Foreskin fibroblast (primary cell): ENCODE measurements at places on chromosomes 12 and 14.

GRCh38 chr14:81408595-81408994 is 8.5 kb upstream of the STON2 start:
- DNase-seq: no peak

DNA sequence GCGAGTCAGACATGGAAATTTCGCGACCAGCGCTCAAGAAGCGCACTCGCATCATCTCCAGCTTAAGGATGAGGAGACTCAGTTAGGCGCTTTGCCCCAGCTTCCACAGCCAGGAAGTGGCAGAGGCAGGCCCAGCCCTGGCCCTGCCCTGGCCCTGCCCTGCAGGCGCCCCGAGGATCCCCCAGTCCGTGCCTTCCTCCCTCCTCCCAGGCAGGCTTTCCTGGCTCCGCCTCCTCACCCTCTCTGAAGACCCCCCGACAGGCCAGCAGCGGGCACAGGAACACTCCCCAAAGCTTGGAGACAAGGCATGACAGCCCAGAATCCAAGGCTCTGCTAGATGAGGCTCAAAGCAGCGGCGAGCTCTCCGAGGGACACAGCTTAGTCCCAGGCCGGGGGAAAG is 25.1 kb downstream of the UBR7 start:
- DNase-seq: no peak

DNA sequence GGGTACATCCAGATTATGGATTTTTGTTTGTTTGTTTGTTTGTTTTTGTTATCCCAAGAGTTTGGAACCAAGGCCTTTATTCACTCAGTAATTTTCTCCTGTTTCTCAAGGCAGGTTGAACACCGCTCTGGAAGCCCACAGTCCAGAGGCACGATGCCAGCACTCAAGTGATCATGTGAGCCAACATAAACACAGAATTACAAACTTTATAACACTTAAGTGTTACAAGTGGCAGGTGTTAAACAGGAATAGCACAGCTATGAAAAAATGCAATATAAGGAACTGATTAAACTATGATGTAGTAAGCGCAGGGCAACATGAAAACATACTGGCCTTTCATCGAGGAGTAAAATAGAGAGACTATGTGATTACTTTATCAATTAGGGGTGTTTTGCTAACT is 1885.8 kb upstream of the SEL1L start:
- DNase-seq: no peak

DNA sequence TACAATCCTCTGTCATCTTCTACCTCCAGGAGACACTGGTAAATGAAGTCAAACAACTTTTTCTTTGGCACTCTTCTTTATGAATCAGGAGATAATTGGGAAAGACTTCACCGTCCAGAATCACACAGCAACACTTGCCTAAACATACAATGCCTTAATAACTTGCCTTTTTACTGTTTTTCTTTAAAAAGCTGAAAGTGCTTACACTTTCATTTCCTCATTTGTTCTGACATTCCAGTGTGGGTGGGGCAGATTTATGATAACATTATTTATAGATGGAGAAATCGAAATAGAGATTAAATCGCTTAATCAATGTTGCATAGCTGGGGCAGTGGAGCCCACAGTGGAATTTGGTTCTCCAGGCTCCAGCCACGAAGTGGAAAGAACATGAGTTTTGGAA is 2.8 kb upstream of the FRS2 start:
- DNase-seq: no peak

DNA sequence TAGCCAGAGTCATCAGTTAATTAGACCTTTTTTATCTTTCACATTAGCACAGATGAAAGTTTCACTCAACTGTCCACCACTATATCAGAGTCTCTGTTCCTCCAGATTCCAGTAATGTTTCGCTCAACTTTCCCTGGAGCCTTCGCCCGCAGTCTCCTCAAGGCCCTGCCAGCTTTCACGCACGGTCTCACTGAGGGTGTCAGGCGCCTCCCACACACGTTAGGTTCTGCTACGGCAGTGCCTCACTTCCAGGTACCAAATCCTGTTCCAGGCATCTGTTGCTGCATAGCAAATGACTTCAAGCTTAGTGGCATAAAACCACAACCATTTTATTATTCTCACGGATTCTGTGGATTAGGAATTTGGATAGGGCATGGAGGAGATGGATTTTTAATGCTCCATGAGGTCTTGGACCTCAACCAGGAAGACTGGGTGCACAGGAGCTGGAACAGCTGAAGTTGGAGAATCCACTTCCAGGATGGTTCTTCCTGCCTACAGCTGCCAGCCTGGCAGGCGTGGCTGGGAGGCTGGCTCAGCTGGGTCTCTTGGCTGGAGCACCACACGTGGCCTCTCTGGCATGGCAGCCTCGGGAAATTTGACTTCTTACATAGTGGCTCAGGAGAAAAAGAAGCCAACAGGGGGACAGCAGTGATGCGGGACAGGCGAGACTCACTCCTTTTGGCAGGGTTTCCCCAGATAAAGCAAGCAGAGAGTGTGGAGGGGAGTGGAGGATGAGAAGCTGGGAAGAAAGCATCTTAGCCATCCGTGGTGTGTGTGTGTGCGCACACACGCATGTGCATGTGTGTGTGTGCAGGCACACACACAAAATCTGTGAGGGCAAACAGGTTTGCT is 21.3 kb upstream of the BCDIN3D start:
- DNase-seq: no peak

DNA sequence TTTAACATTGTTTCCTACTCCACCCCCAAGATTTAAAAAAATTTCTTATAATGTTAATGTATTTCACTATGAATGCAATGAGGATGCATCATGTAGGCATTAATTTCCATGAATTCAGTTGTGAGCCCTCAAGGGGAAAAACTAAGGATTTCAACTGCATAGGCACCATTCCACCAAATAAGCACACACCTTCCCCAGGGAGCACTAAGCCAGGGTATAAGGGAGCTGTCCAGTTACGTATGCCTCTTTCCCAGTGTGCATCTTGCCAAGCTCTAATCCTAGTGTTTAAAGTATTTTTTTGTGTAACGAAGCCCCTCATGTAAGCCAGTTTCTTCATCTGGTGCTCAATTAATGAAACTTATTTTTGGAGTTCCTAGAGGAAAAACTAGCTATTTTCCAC is 6.6 kb downstream of the FERMT2 start:
- DNase-seq: no peak

DNA sequence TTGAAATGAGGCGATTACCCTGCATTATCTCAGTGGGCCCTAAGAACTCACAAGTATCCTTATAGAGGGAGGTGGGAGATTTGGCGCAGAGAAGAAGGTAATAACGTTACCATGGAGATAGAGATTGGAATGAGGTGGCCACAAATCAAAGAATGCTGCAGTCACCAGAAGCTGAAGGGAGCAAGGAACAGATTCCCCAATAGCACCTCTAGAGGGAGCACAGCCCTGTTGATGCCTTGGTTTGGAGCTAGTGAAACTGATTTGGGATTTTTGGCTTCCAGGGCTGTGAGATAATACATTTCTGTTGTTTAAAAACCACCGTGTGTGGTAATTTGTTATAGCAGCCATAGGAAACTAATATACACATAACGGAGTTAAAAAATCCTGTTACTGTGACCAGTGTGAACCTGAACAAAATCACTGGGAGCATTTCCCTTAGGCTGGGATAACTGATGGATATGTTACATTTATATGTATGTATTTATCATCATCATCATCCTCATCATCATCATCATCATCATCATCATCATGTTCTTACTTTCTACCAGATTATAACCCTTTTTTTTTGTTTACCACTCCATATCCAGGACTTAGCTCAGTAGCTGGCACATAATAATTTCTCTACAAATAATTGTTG is 100.3 kb downstream of the LIN7A start:
- DNase-seq: peak; percentile 88

- DNase-seq: no peak
Measured at GRCh38 chr14:61568572-61569011, 126.7 kb upstream of the HIF1A start.

DNA sequence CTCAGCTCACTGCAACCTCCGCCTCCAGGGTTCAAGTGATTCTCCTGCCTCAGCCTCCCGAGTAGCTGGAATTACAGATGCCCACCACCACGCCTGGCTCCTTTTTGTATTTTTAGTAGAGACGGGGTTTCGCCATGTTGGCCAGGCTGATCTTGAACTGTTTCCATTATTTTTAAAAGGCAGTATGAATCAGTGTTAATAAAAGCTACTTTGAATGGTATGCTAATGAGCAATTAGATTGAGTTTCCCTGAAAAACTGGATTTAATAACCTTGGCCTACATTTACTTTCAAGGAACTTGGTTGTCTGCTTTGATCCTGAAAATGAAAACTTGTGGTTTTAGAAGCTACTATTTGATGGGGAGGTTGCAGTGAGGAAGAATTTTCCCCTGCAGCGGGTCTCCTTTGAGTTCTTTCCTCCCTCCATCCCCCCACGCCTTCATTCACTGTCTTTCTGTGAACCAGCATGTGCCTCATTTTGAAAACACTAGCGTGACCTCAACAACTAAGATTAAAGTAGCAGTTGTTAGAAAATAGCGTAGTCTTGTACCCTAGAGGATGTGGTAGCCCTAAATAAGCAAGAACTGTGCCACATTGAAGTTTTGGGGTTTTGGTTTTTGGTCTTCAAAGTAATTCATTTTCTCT is 17.8 kb upstream of the RPS6KA5 start:
- DNase-seq: no peak

GRCh38 chr12:1279050-1279449 is 288.0 kb downstream of the ERC1 start:
- DNase-seq: no peak

- no peak for DNase-seq
Measured at GRCh38 chr12:112153181-112153892, 28.0 kb downstream of the TRAFD1 start.

- DNase-seq: no peak
Measured at GRCh38 chr14:95301527-95302187, 18.1 kb downstream of the CLMN start.

GRCh38 chr14:94462763-94463572 is 10.4 kb upstream of the SERPINA11 start:
- DNase-seq: no peak
